ENCODE measurements at places on chromosomes 2 and 18. TPM values are rescaled to one million over a fixed set of nuclear protein-coding genes. Genes with fewer than 3 reads are reported as not detected.

CASP8 gene
- polyA plus RNA-seq, result 17.4 TPM

EN1 gene
- not detected for polyA plus RNA-seq

TUBA3E gene
- polyA plus RNA-seq, result not detected

ZBTB7C gene
- not detected for polyA plus RNA-seq

DSG4 gene
- not detected for polyA plus RNA-seq

GRCh38 chr2:55451699-55452098, 32.0 kb upstream of the CCDC88A start:
- DNase-seq, result no peak

DNA sequence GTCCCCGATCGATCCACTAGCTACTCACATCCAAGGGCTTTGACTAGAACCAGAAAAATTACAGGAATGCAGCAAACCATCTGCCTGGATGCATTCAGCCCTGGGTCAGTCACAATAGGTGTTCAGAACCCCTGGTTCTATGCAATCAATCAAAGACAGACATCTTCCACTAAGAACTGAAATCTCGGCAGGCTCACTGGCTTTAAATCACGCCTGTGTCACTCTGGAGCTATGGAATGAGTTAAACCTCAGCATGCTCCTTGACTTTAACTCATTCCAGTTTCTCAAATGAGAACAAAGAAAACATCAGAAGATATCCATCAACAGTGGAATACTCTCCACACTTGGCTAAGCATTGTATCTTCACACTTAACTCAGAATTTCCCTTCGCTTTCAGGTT, 68.1 kb upstream of the SPTBN1 start:
- no peak for DNase-seq

DNA sequence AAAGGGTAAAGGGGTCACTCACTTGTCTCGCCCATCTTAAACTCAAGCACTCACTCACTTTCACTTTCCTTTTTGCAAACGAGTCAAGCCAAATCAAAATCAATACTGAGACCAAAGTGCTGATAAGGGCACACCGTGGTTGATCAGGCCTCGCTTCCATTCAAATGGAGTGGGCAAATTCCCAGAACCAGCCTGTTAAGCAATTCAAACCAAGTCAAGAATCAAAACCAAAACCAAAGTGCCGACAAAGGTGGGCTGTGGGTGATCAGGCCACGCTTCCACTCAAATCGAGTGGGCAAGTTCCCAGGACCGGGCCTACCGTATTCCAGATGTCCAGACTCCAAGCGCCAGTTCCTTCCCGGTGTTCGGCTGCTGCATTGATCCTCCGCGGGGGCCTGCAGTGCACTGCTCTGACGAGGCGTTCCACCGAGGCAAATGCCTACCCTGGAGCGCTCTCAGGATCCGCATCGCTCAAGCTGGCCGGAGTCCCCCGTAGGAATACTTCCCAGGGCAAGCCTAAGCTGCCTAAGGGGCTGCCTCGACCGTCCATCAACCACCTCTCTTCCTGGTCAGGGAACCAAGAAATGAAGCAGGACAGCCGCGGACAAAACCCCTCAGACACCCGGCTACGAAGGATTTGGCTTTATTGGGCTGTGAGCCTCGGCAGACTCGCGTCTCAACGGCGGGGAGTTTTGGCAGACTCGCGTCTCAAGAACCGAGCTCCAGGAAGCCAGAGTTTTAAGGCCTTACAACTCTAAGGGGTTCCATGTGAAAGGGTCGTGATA, 89.9 kb upstream of the SLC1A4 start:
- DNase-seq, result no peak

DNA sequence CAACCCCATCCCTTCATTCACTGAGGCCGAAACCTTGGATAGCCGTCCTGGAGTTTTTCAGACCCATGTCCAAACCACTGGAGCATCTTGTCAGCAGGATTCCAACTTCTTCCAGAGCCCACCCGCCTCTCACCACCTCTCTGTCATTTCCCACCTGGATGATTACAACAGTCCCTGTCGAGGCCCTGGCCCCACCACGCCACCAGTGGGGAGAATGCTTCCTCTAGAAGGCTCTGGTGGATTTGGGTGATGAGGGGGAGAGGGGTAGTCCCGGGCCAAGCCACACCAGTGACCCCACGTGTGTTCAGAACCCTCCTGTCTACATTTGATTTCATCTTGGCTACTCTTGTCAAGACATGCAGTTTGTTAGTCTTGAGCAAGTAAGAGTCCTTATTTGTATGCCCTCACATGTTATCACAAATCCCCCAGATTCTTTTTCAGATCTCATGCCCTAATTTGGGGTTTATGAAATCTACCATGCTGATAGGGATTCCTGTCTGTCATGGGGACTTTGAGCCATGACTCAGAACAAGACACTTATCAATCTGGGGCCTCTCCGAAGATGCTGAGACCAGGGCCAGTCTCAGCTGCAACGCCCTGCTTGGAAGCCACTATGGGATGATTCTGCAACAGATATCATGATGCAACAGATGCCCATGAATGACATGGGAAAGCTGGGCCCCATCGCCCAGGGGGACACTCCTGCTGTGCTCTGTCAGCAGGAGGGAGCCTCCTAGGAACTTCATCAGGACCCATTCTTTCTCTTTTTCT, 186.1 kb downstream of the ZFP36L2 start:
- no peak for DNase-seq

- DNase-seq, result no peak
These were observed 55.2 kb upstream of the FAM136A start for GRCh38 chr2:70356941-70357683.

- DNase-seq, result no peak
These were observed 48.9 kb upstream of the SH3RF3 start for GRCh38 chr2:109080109-109080508.

DNA sequence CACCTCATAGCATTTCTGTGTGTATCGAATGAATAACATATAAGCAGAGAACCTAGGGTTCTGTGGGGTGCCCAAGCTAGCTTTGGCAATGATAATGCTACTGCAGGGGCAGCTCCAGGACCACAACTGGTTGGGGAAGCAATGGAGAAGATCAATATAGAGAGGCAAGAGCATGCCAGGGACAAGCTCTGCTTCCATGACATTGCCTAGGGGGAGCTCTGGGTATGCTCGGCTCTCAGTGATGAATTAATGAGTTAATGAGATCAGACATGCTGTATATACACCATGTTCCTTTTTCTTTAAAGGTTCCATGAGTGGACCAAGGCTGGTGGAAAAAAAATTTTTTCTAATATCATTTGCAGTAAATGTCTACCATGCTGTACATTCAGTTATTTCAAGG, 618.4 kb downstream of the BCL11A start:
- no peak for DNase-seq

- DNase-seq, result no peak
These were observed 8.3 kb upstream of the IL1R2 start for GRCh38 chr2:101983486-101983885.

DNA sequence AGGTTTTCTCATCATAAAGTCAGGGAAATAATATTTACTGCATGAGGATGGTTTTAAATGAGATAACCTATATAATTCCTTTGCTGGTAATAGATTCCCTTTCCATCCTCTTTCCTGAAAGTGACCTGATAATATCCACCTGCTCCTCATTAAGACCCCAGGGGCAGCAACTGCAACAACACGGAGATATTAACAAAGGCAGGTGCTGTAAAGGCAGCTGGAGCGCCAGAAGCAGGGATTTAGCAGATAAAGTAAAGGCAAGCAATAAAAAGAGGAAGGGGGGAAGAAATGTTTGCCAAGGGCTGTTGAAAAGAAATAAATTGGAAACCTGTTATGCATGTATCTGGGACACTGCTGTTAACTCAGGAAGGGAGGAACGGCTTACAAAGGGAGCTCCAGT, 472.6 kb upstream of the KLHL29 start:
- no peak for DNase-seq

GRCh38 chr2:17816396-17817245, at the start of gene MSGN1:
TSS of gene MSGN1 (plus strand) at chr2:17816460. CDS start at chr2:17816519, 59 bp downstream.
- DNase-seq, result no peak

- no peak for DNase-seq
These were observed 36.2 kb downstream of the EFEMP1 start for GRCh38 chr2:55887351-55887750.

- DNase-seq, result no peak
These were observed 19.3 kb upstream of the FRZB start for GRCh38 chr2:182885771-182886170.
